ENCODE measurements at places on chromosomes 13 and 19.
A peak's percentile ranks its signal among the peaks of the same experiment; 100 is the strongest.

DNA sequence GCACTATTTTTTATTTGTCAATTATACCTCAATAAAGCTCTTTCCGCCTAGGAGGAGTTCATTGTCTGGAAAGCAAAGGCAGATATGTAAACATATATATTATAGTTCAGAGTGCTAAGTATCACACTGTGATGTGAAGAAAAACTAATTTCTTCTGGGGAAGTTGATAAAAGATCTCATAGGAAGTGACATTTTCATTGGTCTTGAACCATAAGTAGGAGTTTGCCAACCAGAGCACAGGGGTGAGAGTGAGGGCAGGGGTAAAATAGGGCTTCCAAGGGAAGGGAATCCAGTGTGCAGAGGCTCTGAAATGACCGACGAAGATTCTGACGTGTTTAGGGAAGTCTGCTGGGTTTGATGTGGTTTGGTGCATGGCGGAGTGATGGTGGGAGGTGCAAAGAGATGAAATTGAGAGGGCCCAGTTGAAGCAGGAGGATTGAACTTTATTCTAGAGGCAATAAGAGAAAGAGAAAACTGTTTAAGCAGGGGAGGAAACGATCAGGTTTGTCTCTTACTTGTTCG is 780 bp upstream of the GTF2F2 start:
- DNase-seq: peak; percentile 31

GRCh38 chr13:106407338-106407737 is 128.1 kb downstream of the EFNB2 start:
- DNase-seq: no peak

GRCh38 chr19:58182577-58182988 is 278 bp upstream of the ZNF274 start:
- peak; percentile 70 for DNase-seq

DNA sequence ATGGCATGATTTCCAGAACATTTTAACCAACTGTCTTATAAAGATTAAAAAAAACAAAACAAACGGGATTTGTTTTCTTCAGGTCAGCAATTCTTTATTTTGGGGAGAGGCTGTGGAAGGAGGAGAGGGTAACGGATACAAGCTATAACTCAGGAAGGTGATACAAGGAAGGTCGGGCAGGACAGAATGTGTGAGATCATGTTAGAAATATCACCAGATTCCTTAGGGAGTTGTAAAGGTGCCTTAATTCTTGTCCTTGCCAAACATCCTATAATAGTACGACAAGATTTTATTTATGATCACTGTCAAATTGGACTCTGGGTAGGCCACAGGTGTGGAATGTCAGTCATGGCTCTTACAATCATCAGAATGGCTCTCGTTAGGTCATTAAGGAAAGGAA is 503.1 kb downstream of the DIAPH3 start:
- DNase-seq: no peak

GRCh38 chr13:39779337-39780265 is 124.1 kb downstream of the COG6 start:
- peak; percentile 9 for DNase-seq

GRCh38 chr19:6970443-6970842 is 50.8 kb downstream of the MBD3L2B start:
- no peak for DNase-seq

DNA sequence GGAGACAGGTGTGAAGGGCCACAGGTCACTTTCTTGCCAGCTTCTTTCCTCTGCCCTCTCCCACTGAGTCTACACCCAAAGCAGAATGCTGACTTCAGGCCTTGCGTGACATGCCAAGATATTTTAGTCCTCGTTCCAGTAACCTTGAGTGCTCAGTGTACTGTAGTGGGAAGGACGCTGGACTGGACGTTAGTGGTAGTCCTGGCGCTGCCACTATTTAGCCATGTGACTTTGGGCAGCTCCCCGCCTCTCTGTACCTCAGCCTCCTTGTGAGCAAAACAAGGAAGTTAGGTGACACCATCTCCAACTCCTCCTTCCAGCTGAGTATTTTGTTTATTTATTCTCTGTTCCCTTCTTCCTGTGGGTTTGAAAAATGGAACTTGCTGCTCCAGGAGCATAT is 86.1 kb downstream of the FRY start:
- DNase-seq: no peak

- peak; percentile 12 for DNase-seq
Measured at GRCh38 chr19:17950310-17951156, 16.4 kb upstream of the KCNN1 start.

DNA sequence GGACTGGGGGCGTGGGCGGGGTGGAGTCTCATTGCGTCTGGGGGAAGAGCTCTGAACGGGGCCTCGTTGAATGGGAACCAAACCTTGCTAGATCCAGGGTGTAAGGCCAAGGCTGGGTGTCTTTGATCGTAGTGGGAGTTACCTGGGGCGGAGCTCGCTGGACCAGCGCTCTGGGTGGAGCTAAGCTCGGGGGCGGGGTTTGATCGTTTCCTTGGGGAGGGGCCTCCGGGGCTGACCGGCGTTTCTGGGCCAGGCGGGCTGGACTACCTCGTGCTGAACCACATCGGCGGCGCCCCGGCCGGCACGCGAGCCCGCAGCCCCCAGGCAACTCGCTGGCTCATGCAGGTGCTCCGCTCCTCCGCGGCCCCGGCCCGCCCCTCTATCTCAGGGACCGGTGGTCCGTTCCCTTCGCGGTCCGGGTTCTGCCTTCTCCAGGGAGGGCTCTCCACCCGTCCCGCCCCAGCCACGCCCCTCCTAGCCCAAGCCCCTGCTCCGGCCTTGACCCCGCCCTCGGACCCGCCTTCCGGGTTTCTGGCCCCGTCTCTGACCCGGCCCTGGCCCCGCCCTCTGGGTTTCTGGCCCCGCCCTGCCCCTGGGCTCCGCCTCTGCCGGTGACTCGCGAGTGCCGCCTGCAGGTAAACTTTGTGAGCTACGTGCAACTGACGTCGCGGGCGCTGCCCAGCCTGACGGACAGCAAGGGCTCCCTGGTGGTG is 3.3 kb upstream of the RPL36 start:
- peak; percentile 89 for DNase-seq

GRCh38 chr13:44421853-44422525 is 48.4 kb downstream of the SERP2 start:
- no peak for DNase-seq

DNA sequence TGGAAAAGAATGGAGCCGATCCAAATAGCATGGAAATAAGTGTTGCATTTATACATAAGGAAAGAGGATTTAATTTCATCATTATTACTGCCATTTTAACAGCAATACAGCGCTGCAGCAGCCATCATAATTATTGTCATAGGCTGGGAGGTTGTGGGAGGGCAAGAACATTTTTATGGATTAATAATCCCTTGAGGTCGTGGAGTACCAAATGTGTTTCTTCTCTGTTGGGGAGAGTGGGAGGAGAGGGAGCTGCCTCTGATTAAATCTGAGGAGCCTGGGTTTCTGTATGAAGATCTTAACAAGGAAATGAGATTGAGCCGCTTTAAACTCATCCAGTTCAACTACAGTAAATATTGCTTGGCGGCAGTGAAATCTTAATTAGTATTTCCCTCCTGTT is 805.9 kb downstream of the PCDH17 start:
- DNase-seq: no peak

DNA sequence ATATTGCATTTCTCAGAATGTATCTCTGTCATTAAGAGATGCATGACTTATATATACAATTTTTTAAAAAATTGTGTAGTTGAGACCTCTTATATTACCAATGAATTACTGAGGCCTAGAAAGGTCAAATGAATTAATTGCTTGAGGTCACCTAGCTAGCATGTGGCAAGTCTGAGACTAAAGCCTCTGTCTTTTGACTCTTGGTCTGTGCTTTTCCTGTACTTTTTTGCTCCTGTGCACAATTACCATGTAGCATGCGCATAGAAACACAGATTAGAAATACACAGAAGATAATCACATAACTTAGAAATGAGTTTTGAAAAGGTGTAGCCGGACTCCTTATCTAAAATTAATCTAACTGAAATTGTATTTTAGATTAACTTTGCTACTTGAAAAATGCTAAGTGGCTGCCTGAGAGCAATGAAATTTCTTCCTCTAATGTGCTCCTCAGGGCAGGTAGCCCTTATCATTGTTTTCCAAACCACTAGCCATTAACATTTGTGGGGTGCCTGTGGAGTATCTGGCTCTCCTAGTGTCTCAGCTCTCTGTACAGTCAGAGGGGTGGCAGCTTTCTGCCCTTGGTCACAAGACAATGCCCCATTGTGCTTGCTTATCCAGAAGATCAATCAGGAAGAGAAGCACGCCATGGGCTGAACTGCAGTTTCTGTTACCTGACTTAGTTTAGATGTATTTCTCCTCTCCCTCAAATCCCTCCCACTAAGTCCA is 119.6 kb downstream of the RFC3 start:
- DNase-seq: no peak

DNA sequence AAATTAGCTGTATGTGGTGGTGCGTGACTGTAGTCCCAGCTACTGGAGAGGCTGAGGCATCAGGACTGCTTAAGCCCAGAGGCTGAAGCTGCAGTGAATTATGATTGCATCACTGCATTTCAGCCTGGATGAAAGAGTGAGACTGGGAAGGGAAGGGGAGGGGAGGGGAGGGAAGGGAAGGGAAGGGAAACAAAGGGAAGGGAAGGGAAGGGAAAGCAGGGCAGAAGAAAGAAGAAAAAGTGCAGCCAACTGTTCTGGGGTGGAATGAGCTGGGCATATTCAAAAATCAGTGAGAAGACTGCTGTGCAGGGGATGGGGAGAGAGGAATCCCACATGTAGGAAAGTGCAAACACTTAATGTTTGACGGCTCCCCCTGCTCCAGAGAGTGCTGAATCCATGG is 905.5 kb downstream of the UQCRFS1 start:
- no peak for DNase-seq

DNA sequence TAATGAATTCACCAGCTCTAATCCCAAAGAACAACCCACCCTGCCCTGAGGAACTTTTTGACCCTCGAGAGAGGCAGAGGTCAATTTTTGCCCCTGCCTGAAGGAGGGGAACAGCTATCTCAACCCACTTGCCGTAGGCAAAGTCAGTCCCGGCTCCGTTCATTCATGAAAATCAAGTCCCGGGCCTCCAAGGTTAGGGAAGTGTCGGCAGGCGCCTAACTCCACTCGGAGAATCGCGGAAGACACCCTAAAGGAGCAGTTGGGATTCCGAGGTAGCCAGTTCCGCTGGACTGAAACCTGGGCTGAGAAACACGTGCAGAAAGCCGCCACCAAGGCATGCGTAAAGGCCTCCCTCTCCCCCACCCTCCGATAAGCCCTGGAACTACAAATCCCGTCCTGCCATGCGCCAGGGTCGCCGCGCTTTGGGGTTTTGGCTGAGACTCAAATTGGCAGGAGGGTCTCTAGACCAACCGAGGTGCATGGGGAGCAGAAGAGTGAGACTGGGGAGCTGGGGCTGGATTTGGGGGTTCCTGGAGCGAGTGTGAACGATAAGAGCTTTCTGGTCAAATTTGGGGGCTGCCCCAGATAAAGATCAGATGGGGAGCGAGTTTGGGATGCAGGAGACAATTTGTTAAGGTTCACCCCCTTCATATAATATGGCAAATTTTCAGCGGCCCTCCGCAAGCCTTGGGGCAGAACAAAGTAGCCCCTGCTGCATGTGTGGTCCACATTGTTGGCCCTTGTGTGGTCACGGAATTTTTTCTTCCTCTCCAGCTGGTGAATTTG is at the start of gene TNPO2:
TNPO2 (minus strand) TSS at position 292 of the 786 bp plus-strand sequence. CDS start 2,955 bp downstream, outside the sequence.
- DNase-seq: peak; percentile 36

DNA sequence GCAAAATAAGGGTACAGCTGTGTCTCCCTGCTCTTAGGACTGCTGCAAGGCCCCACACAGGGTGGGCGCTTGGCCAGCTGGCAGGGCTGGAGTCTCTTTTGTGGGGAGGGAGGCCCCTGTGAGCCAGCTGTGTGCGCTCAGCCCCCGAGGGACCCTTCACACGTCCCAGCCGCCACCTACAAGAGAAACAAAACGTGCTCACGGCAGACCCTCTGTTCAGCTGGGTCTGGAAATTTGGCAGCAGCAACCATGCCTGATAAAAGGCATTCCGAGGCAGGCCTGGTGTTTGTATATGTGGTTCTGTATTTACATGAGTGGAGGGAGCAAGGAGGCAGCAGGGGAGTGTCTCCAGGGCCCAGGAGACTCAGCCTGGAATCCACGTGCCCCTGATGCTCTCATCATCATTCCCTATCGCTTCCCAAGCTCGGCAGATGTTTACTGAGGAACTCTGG is 49.7 kb downstream of the CRTC1 start:
- no peak for DNase-seq

- DNase-seq: no peak
Measured at GRCh38 chr13:66159511-66159910, 1070.6 kb downstream of the PCDH9 start.

- no peak for DNase-seq
Measured at GRCh38 chr13:32497589-32497988, 41.0 kb downstream of the N4BP2L2 start.

GRCh38 chr19:33713194-33713593 is 83.5 kb upstream of the KCTD15 start:
- DNase-seq: no peak

GRCh38 chr19:47437500-47437899 is 18.2 kb upstream of the MEIS3 start:
- no peak for DNase-seq

- DNase-seq: no peak
Measured at GRCh38 chr13:43910856-43911255, 31.2 kb downstream of the LACC1 start.

GRCh38 chr19:18432275-18433014 is 5.5 kb downstream of the ISYNA1 start:
- DNase-seq: no peak

- DNase-seq: no peak
Measured at GRCh38 chr13:111043575-111043982, 71.5 kb upstream of the ARHGEF7 start.

- DNase-seq: no peak
Measured at GRCh38 chr13:27374650-27375049, 49.8 kb upstream of the GTF3A start.

- DNase-seq: no peak
Measured at GRCh38 chr13:93670866-93671265, 444.3 kb downstream of the GPC6 start.

GRCh38 chr13:113305208-113305607 is 8.2 kb downstream of the LAMP1 start:
- DNase-seq: no peak

DNA sequence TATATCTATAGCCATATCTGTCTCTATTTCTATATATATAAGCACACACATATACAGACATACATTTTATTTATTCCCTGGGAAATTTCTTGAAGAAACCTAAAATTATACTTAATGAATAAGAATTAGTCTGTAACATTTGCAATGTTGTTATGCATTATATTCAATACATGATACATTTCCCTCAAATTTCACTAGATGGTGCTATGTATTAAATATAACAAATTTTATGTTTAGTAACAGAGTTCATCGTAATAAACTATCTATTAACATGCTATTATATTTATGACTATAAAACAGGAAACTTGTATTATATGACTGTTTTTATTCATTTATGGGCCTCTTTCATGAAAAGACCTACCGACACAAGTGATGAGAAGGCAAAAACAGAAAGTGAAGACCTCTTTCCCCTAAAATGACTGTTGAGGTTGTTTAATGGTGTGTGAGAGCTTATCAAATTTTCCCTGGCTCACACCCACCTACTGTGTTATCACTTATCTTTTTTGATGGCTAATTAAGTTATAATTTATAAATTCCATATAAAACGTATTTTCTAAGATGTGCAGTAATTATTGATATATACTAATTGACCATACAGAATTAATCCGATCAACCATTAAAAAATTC is 881.9 kb downstream of the SLITRK6 start:
- no peak for DNase-seq

Measured in activated T-helper 1 cell treated with anti-CD3 and anti-CD28 coated beads, Interleukin-2, amount 50 U/mL, for 16 hours (primary cell).